Omental fat pad (tissue), 4 donors: ENCODE measurements at places on chromosomes 12 and 14.

- DNase-seq, result no peak
Observed at GRCh38 chr12:95882080-95882479, 23.3 kb downstream of the SNRPF start.

GRCh38 chr12:123929946-123930583 lies 42.6 kb downstream of the CCDC92 start:
- no peak for DNase-seq

DNA sequence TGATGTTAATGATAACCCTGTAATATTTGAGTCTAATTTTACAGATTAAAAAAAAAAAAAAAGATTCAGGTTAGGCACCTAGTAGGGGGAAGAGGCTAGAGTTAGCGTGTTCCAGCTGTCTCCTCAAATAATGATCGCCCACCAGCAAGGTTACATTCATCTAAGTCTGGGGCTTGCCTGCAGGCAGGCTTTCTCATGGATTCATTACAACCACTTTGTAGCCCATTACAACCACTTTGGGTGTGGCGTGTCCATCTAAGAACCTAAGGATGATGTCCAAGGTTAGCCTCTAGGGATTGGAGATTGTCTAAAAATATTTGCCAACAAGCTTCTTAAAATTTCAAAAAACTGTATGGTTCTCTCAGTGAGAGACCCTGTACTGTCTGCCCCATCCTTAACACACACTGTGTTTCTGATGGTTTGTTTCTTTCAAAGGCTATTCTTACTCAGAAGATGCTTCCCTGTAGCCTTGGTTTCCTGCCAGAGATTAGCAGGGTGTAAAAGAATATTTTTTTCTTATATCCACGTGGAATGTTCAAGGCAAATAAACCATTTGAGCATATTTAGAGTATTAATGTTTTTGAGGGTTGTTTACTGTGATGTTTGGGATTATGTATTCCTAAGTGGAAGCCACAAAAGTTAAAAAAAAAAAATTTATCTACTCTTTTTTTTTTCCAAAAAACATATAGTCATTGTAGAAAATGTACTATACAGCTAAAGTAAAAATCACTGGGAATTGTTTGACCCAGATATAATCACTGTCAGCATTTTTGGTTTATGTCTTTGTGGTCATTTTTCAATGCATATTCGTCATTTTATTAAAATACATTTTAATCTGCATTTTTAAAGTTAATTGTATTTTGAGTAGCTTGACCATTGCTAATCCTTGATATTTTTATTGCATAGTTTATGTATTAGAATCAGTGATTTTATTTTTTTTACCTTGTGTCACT lies 1.7 kb downstream of the DYNC1H1 start:
- no peak for DNase-seq

GRCh38 chr12:31233061-31233730 lies 92.8 kb downstream of the SINHCAF start:
- no peak for DNase-seq

- no peak for DNase-seq
Observed at GRCh38 chr14:75201087-75201486, 24.7 kb upstream of the TMED10 start.

- DNase-seq, result no peak
Observed at GRCh38 chr12:111858778-111859177, 16.8 kb downstream of the MAPKAPK5 start.

- no peak for DNase-seq
Observed at GRCh38 chr14:89422181-89422951, 5.3 kb upstream of the FOXN3 start.

DNA sequence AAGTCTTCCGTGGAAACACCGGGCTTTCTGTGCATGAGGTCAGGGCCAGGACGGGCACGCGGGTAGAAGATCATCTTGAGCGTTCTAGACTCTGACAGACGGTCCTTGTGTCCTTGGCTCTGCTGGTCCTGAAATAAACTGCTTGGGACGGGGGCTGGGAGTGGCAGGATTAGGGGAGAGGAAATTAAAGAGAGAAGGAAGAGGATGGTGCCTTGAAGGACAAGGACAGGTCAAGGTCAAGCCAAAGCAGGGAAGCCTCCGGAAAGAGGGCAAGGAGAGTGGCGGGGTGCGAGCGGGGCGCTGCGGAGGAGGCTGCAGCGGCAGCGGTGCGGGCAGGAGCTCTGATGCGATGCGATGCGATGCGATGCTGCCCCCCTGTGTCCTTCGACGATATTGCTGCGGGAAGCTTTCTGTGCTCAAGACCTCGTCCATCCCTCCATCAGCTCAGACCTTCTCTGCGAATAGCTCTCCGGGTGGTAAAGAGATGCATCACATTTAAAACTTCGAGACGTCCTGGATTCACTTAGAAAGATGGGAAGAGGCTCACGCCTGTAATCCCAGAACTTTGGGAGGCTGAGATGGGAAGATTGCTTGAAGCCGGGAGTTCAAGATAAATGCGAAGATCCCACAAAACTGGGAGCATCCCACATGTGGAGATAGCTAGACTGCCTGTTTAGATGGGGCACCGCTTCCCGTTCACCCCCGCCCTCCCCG lies 110.1 kb upstream of the TMEM132D start:
- no peak for DNase-seq

- no peak for DNase-seq
Observed at GRCh38 chr12:7485095-7485494, 18.5 kb downstream of the CD163 start.

GRCh38 chr14:65092349-65092748 lies 10.0 kb downstream of the MAX start:
- DNase-seq, result no peak

DNA sequence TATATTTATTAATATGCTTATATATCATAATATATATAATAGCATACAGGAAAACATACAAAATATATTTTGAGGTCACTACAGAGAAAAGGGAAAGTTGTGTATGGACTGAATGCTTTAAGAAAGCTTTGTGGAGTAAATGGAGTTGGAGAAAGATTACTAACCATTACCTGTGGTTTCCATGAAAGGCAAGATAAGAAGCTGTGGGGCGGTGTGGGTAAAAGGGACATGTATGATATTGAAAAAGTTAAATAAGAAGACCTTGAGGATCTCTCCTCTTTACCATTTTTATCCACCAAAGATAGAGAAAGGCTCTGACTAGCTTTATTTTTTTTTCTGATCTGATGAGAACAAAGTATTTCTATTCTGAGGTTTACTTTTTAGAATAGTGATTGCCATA lies 404.4 kb downstream of the TRHDE start:
- no peak for DNase-seq

DNA sequence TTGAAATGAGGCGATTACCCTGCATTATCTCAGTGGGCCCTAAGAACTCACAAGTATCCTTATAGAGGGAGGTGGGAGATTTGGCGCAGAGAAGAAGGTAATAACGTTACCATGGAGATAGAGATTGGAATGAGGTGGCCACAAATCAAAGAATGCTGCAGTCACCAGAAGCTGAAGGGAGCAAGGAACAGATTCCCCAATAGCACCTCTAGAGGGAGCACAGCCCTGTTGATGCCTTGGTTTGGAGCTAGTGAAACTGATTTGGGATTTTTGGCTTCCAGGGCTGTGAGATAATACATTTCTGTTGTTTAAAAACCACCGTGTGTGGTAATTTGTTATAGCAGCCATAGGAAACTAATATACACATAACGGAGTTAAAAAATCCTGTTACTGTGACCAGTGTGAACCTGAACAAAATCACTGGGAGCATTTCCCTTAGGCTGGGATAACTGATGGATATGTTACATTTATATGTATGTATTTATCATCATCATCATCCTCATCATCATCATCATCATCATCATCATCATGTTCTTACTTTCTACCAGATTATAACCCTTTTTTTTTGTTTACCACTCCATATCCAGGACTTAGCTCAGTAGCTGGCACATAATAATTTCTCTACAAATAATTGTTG lies 100.3 kb downstream of the LIN7A start:
- no peak for DNase-seq
